ENCODE measurements at places on chromosomes 2 and 18.

GRCh38 chr2:217863883-217864282, 138.9 kb downstream of the TNS1 start:
- no peak for DNase-seq

DNA sequence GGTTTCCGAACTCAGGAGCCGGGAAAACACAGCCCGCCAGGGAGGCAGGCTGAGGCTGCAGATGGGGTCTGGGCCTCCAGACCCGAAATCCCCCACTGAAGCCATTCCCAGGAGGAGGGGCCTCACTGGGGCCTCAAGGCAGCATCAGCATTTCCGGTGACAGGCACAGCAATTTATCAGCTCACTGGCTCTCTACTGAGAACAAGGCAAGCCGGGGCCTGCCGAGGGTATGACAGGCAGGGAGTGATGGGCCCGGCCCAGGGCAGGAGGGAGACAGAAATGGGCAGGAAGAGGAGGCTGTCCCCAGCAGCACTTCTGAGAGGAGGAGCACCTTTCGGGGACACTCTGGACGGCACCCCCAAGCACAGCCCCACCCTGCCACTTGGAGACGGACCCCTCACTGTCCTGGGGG, 12.5 kb downstream of the SDC1 start:
- no peak for DNase-seq

DNA sequence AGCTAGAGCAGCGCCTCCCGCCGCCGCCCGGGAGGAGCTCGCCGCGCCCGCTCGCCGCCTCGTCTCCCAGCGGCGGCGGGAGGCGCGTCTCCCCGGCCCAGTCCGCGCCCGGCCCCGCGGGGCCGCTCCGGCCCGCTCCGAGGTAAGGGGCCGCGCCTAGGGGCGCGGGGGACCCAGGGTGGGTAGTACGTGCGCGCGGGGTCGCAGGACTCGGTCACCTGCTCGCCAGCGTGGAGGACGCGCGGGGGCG, 259 bp downstream of the NPAS2 start:
- no peak for DNase-seq

DNA sequence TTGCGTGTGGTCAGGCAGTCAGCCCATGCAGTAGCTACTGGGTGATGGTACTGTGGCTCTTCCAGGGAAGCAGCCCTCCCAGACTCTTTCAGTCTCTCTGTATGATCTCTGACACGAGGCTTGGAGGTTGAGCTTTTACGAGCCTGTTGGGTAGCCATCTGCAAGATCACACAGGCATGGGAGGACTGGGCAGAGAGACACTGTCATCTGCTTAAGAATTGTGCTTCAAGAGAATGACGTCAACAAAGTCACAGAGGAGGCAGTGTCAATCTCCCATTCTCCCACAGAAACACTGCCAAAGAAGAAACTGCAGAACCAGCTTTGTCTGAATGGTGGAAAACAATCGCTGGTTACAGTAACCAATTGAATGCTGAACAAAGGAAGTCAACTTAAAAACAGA, 78.4 kb upstream of the MC2R start:
- DNase-seq: no peak

DNA sequence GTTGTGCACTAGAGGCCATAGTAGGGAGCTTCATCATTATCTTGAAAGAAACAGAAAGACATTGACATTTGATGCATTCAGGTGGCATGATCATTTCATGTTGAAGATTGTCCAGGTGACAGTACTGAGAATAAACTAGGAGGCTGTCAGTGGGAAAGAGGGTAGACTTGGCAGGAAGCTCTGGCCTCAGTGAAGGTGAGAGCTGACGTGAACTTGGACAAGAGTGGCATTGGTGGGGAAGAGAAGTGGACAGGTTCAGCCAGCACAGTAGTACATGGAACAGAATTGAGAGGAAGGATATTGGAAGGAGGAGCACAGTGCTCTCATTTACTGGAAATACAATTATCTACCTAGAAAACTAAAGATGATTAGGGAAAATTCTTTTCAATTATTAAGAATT, 245.2 kb downstream of the CYRIA start:
- DNase-seq: no peak

- no peak for DNase-seq
Measured at GRCh38 chr2:150513647-150514046, 26.2 kb upstream of the RND3 start.

GRCh38 chr18:1653873-1654272, 749.2 kb downstream of the ADCYAP1 start:
- DNase-seq: no peak

GRCh38 chr2:189287982-189288521, 108.5 kb upstream of the COL5A2 start:
- DNase-seq: peak; percentile 25

- DNase-seq: no peak
Measured at GRCh38 chr2:24452502-24452885, 38.6 kb upstream of the NCOA1 start.

GRCh38 chr2:120938045-120938771, 202.5 kb downstream of the GLI2 start:
- DNase-seq: no peak

GRCh38 chr2:40285391-40285790, 166.5 kb downstream of the SLC8A1 start:
- DNase-seq: no peak

DNA sequence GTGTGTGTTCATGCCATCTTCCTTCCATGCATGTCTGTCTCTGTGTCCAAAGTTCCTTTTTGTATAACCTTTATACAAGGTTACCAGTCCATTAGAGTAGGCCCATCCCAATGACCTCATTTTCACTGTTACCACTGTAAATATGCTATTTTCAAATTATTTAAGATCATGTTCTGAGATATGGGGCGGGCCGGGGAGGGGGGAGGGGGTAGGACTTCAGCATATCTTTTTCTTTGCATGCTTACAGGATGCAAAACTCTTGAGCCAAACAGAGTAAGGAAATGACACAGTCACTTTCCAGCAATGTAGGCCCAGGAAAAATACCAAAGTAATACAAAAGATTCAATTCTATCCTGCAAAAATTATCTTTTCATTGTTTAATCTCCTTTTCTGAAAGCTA, 124.1 kb upstream of the HNRNPA3 start:
- no peak for DNase-seq

- DNase-seq: no peak
Measured at GRCh38 chr2:106020821-106021661, 173.1 kb downstream of the UXS1 start.

DNA sequence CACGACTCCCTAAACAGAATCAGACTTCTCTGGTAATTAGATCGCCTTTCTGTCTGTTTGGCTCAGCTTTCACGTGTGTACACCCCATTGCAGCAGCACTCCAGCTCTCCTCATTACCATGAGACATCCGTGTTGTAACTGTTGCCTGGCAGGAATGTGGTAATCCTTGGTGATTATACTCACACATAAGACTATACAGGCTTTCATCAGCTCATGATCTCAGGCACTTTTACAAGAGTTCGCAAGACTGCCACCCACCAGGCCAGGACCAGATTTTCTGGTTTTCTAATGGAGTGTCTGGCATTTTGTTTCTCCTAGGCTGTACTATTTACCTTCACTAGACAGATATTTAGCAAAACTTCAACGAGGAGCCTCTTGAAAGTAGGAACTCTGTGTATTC, 50.2 kb downstream of the ACVR1 start:
- DNase-seq: peak; percentile 66

- DNase-seq: no peak
Measured at GRCh38 chr2:58641001-58641400, 399.9 kb upstream of the FANCL start.

DNA sequence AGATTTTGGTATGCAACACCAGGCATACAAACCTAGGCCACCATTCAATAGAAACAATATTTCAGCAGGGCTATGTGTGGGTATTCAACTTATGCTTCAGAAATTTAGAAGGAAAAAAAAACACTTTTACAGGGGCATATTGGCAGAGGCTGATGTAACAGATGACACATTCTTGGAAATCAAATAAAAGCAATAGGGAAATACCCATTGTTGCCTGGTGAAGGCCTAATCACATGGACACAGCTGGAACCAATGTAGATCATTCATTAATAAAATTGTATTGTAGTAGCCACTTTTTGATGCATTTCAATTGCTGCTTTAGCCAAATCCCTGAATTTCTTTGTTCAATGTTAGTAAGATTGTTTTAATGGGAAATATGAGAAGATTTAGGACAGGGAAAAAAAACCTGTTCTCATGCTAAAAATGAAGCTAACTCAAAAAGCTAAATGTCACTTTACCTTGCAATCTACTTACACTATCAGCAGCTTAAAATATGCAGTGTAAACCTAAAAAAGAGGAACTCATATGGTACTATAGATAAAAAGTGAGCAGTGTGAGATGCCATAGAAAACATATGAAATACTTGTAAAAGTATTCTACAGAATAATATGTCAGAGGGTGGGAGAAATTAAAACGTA, 289.4 kb downstream of the ZEB2 start:
- DNase-seq: no peak

DNA sequence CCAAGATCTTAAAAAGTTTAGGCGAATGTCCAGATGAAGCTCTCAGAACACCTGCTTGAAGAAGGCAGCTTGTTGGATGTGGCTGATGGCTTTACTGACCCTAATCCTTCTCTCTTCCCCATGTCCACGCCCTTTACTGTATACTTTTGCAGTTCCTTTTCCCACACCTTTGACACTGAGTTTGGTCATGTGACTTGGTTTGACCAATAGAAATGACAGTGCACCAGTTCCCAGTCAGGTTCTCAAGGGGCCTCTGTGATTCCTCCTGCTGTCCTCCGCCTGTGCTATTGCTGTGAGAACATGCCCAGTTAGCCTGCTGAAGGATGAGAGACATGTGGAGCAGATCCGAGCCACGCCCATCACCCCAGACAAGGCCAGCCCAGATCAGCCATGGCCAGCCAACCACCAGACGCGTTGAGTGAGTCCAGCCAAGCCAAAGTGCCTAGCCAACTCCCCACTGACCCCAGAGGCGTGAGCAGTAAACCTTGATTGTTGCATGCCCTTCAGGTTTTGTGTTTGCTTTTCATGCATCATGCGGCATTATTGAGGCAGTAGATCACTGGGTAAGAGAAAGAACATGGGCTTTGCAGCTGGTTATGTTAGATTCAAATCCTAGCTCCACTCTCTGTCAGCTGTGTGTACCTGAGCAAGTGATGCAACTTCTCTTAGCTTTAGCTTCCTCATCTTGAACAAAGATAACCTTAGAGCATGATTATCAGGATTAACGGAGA, 258.0 kb upstream of the SIX2 start:
- no peak for DNase-seq

DNA sequence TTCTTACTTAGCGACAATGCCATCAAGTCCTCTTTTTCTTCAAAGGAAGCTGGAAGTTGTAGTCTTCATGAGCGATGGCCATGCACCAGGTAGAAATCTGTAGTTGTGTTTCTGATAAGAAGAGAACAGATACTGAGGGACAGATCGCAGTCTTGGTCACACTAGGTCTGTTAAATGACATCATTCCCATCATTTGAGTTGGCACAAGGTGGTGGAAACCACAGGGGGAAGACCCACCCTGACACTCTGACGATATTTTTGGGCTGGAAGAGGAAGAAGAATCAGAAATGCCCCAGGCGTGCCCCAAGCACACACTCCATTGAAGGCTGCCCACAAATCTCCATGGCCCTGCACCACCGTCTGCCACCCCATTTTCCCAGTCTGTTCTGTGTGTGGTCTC, 89.0 kb upstream of the BOD1L2 start:
- no peak for DNase-seq

- DNase-seq: no peak
Measured at GRCh38 chr2:29689666-29690065, 231.7 kb downstream of the ALK start.

- DNase-seq: no peak
Measured at GRCh38 chr2:98036349-98037000, 40.7 kb upstream of the TMEM131 start.
